ENCODE measurements at places on chromosomes 6 and 20.

DNA sequence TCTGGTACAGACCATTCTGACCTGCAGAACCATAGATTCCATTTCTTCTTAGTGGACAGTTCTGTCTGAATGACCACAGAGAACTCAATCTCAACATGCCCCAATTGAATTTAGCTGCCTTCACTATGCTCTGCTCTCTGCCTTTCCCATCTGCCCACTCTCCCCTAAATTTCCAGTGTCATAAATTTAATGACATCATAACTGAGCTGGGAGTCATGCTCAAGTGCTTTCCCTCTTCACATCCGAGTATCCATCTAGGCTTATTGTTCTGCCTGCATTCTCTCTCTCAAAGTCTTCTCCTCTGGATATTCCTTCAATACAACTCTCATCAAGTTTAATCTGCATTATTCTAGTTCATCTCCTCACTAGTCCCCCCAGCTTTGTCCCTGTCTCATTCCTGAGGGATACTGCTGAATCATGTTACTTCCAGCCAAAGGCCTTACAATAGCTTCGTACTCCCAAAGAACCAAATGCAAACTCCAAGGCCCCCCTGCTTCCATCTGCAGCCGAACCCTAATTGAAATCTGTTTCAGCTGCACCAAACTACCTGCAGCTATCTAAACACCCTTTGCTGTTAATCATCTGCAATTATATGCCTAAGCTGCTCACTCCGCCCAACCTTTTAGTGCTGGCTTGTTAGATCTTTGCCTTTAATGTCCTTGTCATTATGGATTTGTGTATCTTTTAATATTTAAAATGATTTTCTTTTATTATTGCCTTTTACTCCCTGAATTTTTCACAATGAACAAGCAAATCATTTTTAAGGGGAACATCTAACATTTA, 46.1 kb downstream of the SLC35B3 start:
- DNase-seq = no peak

DNA sequence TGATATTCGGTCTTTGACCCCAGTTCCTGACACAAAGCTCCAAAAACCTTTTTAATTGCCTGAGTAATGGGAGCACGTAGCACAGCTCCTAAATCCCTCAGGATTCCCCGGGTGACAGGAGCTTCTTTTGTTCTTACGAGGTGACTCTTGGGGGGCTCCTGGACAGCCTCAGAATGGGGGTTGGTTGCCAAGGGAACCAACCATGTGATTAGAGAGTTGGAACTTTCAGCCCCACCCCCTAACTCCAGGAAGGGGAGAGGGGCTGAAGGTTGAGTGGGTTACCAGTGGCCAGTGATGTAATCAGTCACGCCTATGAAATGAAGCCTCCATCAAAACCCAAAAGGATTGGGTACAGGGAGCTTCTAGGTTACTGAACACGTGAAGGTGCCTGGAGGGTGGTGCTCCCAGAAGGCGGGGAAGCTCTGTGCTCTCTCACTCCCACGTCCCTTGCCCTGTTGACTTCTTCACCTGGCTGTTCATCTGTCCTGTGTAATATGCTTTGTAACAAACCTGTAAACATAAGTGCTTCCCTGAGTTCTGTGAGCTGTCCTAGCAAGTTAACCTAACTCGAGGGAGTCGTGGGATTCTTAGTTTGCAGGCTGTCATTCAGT, 89.5 kb downstream of the CHMP4B start:
- no peak for DNase-seq

- DNase-seq = no peak
These were observed 506.5 kb downstream of the PREX1 start for GRCh38 chr20:48321271-48321670.

DNA sequence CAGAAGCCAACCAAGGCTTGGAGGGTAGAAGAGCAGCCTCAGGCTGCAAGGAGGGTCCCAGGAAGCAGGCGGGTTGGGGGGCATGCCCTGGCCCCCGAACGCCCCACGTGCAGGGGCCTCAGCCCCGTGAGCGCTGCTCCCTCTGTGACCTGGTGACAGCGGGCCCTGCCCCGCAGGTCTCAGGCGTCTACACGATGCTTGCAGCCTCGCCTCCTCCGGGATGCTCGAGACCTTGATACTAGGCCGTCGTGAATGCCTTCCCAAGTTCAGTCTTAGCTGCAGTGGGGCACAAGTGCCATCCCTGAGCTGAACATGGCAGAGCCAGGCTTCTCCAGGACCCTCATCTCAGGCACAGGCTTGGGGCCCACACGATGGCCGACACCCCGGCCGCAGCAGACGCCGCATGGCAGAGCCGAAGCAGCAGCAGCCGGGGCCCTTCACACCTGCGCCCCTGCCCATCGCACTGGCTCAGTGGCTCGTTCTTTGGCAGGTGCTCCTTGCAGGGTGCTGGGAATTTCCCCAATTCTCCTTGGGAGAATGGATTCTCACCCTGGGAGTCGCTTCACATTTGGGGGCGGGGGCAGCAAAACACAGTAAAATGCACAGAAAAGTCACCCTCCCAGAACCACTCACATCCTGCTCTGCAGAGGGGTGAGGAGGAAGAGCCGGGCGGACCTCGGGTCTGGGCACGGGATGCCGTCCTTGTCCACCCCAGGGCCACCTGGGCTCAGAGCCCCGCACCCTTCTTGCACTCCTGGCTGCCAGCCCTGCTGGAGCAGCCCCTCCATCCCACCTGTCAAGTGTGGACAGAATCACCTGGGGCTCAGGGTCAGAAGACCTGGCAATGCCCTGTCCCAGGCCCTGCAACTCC, 161.8 kb downstream of the DLL1 start:
- no peak for DNase-seq

- peak; percentile 71 for DNase-seq
These were observed 176.2 kb upstream of the SASH1 start for GRCh38 chr6:148166339-148166968.

DNA sequence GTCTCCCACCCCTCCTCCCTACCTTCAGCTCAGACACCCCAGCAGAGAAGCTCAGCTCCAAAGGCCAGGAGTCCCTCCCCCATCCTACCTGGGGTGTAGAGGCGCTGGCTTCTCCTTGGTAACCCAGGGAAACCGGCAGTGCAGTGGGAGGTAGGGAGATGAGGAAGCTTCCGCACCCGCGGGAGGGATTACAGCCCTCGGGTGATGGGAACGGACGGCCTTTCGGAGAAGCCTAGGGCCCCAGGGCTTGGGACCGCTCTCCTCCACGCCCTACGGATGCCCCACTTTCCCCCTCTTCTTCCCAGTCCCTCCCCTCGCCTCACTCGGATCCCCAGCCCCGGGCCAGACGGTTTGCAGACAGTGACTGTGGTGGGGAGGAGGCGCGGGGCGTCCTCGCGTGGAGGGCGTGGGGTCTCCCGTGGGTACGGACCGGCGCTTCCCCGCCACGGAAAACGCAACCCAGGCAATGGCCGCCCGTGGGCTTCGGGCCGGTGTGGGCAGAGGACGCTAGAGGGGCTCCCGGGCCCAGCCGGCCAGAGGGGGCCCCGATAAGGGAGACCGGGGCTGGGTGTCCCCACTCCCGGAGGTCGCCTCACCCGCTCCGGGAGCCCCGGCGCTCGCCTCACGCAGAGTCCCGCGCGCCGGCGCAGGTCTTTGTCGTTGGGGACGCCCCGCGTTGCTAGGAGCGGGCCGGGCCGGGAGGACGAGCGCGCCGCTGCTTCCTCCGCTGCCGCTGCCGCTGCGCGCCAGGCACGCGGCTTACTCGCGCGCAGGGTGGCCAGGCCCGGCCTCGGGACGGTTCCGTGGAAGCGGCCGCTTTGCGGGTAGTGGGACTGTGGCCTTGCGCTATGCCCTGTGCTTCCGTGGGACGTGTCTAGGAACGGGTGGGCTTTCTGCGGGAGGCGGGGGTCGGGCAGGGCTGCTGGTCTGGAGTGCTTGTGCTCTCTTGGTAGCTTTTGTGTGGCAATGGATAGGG, 15.8 kb downstream of the AARS2 start:
- DNase-seq = no peak

DNA sequence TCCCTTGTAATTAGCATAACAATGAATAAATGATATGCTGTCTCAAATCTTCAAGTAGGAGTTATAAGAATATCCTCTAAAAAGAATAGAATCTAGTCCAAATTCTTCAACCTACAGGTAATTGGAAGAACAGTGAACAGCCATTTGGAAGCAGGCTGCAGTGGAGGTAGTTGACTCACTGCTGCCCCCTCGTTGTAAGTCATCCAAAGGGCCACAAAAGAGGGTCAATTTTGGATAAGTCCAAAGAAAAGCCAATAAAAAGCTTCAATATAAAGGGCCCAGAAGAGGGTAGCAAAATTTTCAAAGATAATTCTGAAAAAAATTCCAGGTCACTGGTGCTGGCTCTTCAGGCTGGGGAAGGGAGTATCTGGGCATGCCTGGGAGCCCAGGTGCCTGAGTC, 60.8 kb upstream of the SSTR4 start:
- peak; percentile 53 for DNase-seq
